ENCODE measurements at places on chromosomes 4 and X.

GRCh38 chrX:148865277-148866210 lies 365.1 kb downstream of the AFF2 start:
- no peak for DNase-seq

DNA sequence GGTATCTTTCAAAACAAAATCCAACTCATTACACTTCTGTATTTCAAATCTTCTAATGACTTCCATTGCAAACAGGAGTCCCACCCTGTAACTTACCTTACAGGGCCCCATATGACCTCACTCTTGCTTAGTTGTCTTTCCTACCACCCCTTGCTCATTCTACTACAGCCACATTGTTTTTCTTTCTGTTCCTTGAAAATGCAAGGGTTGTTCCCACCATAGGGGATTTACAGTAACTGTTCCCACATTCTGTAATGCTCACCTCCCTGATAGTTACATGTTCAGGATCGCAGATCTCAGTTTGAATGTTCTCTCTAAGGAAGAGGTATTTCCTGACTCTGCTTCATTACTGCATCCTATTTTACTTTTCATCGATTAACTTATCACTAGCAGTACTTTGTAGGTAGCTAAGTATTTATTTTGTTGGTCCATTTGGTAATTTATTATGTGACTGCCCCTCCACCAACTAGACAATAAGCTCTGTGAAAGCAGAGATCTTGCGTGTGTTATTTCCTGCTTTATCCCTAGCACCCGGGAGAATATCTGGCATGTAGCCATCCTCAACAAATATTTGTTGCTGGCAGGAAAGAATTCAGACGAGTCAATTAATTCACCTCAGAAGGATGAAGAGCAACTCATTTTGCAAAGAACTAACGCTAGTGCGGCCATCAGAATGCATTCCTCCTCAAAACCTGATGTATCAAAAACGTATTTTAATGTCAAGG lies 21.4 kb downstream of the MAOB start:
- DNase-seq = no peak

DNA sequence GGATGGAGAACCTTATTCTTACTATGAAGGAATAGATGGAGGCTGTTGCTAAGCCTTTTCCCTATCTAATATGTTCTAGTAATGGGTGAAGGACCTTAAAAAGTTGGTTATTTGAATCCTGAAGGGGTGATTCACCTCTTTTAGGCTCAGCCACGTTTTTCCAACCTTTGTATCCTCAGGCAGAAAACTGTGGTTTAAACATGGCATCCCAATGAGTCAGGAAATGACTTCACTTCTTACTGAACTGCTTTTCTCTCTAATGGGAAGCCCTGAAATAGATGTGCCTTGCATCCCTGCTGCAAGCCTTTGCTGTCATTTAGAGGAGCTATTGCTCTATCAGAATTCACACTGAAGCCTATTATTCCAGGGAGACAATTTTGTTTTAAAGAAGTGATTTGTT lies 191.0 kb upstream of the ARX start:
- DNase-seq = no peak

DNA sequence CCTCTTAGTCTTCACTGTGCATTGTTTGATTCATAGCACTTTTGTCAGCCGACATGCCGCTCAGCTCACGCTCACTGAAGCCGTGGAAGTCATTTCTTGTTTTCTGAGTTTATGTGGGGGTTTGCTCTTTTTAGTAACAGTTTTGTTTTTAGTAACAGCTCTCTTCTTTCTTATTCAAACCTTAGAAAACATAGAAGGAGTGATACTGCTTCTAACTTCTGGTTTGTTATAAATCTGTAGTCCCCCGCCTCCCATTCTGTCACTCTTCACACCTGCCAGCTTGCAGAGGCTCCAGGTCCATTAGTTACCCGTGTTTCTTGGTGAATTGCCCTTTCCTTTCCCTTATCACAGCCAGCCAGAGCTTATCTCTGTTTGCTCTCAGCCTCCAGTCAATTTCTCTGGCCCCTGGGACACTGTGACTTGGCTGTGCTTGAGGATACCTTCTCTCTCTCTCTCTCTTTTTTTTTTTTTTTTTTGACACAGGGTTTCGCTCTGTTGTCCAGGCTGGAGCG lies 50.5 kb downstream of the GRK4 start:
- peak; percentile 86 for DNase-seq

DNA sequence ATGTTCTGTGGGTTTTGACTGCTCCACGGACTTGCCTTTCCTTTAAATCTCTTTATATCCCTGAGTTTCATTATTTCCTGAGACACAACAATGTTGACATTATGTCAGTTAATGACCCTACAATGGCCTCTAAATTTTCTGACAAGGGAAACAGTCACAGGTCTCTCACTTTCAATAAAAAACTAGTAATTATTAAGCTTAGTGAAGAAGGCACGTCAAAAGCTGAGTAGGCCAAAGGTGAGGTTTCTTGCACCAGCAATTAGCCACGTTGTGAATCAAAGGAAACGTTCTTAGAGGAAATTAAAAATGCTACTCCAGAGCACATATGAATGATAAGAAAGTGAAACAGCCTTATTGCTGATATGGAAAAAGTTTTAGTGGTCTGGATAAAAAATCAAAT lies 930.2 kb upstream of the GRID2 start:
- no peak for DNase-seq

- no peak for DNase-seq
Observed at GRCh38 chrX:153595859-153596857, 2.8 kb downstream of the CCNQ start.

DNA sequence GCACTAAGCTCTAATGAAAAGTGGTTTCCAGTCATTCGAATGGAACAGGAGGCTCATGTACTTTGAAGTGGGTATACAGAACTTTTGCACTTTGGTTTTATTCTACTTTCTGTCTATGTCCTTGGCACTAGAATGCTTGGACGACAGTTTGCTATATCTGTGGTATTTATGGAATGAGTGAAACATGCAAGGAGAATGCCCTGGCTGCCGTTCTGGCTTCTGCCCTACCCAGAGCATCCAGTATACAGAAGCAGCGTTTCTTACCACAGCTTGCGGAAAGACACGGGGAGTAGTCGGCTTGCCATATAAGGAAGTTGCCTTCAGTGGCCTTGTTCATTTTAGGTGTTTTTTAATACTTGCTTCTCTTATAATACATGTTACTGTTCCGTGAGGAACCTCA lies 98.0 kb downstream of the TBL1X start:
- DNase-seq = no peak

GRCh38 chr4:51868449-51868847 lies 25.5 kb downstream of the DCUN1D4 start:
- no peak for DNase-seq

Measured in activated CD4-positive, alpha-beta T cell treated with anti-CD3 and anti-CD28 coated beads, Interleukin-2, Interleukin-4, amounts not matched to agents 100 ng/mL and 50 ng/mL, durations not matched to agents 16 hours and 8 hours (primary cell).